ENCODE measurements at places on chromosomes 5 and 9.

DNA sequence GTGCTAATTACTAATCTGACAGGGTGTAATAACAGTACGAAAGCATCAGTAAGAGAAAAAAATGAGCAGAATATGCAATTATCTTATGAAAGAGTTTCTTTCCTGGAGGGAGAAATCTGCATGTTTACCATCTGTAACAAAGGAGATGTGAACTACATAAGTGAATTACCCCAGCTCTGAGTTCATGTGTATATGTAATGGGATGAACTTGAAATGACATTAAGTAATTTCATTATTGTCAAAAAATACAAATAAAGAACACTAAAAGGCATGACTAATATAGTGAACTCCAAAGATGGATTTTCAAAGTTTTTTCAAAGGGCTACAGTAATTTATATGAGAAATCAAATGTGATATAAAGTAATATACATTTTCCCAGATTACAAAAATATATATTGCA, 944.0 kb downstream of the MAT2B start:
- no peak for DNase-seq

DNA sequence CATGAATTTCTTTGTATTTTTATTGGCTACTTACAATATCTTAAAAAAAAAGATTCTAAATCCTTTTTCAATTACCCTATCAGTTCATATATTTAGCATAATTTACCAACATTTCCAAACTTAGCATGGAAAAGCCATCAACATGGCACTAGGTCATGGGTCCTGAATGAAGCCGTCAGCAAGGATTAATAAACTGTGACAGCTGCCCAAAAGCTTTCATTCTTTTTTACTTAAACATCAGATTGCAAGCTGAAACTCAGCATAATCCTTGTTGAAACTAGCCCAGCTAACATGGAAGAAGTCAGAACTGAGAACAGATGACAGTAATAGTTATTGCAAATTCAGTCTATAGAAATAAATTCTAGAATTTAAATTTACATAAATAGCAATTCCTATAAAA, 209.8 kb downstream of the ADAMTS6 start:
- no peak for DNase-seq

- peak; percentile 23 for DNase-seq
Observed at GRCh38 chr9:121699571-121700164, 48.2 kb downstream of the DAB2IP start.

DNA sequence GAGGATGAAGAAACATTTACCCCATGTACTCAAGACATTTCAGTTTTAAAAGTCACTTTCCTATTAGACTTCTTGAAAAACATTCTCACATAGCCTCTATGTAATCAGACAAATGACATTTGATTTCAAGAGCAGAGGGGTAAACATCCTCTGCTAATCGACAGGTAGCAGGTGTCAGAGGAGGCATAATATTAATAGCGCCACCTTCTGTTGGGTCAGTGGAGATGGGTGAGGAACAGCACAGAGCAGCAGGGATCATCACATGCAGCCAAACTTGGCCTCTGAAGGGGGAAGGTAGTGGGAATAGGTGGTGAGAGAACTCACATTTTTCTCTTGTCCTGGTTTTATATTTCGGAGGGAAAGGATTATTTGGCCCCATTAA, 3.3 kb upstream of the LSM11 start:
- peak; percentile 19 for DNase-seq

- no peak for DNase-seq
Observed at GRCh38 chr9:137620048-137620405, 1.2 kb downstream of the EHMT1 start.

GRCh38 chr5:56229111-56229510, 4.0 kb downstream of the ANKRD55 start:
- DNase-seq, result no peak

GRCh38 chr9:93586290-93587057, 10.1 kb downstream of the PHF2 start:
- no peak for DNase-seq

DNA sequence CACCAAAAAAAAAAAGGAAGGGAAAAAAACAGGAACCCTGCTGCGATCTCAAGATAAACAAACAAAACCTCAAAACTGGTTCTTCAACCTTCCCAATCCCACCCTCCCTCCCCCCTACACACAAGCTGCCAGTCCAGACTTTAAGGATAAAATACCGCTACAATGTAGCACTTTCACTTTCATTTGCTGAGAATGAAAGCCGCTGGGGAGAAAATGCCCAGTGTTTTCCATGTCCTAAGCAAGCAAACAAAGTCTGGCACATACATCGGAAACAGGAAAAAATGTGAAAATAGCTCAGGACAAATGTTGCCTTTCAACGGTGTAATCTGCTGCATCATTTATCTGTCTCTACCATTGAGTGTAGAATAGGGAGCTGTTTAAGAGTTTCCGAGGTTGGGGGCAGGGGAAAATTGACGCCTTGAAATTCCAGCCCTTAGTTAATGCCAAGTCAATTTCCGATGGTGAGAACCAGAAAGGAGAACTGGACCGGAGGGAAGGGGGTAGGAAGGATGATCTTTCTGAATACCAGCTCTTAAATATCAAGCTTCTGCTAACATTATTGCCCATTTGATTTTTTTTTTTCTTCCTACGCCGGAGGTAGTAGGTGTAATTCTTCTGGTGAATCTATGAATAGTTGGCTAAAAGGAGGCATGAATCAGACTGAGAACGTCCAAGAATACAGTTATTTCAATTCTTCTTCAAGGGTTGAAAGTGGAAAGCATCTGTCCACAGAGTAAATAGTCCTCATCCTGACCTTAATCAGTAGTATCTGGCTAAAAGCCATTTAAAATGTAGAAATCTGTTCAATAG, 1.2 kb upstream of the ADAMTS6 start:
- peak; percentile 58 for DNase-seq

- no peak for DNase-seq
Observed at GRCh38 chr5:142222225-142222865, 102.5 kb downstream of the SPRY4 start.

- DNase-seq, result no peak
Observed at GRCh38 chr9:124228516-124228915, 29.2 kb upstream of the NEK6 start.

- DNase-seq, result no peak
Observed at GRCh38 chr5:147113967-147114366, 120.9 kb upstream of the STK32A start.

GRCh38 chr5:176553260-176554085, 4.3 kb downstream of the CDHR2 start:
- no peak for DNase-seq

DNA sequence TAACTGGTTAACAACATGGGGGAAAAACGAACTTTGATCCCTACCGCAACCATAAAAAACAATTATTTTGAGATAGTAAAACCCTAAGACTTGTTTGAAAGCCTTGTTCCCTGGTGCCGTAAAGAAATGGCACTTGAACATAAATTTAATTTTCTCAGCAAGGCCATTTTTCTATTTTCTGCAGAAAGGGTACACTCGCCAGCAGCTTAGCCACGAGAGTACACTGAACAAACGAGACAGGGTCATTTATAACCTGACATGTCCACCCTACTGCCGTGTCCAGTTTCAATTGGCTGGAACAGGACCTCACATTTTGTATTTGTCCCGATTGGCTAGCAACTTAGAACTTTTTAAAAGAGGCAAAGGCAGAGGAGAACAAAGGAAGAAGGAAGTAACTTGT, 26.8 kb downstream of the FBXW11 start:
- no peak for DNase-seq

GRCh38 chr5:109351988-109352864, 57.5 kb downstream of the PJA2 start:
- no peak for DNase-seq

- no peak for DNase-seq
Observed at GRCh38 chr9:113940077-113940476, 64.0 kb downstream of the ZNF618 start.

- no peak for DNase-seq
Observed at GRCh38 chr5:142872795-142873194, 102.6 kb downstream of the ARHGAP26 start.

- DNase-seq, result no peak
Observed at GRCh38 chr5:32960340-32961058, 249.4 kb downstream of the NPR3 start.

- no peak for DNase-seq
Observed at GRCh38 chr5:169906745-169907649, 73.3 kb downstream of the INSYN2B start.

- no peak for DNase-seq
Observed at GRCh38 chr5:17042041-17042440, 106.0 kb upstream of the MYO10 start.

DNA sequence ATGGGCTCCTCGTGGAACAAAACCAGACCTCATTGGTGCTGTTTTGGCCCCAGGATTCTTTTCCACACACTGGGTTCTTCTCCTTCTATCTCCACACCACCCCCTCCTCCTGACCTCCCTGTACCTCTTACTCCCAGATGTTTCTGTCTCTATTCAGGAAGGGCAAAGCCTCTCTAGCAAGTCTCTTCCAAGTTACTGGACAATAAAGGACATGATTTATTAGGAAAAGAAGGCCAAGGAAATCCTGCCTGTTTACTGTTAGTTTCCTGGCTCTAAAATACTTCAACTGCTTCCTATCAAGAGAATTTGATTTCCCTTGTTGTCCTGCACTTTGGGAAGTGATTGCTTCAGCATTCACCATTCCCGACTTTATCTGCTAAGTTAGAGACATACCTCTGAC, 262.0 kb downstream of the SAXO1 start:
- DNase-seq, result no peak

DNA sequence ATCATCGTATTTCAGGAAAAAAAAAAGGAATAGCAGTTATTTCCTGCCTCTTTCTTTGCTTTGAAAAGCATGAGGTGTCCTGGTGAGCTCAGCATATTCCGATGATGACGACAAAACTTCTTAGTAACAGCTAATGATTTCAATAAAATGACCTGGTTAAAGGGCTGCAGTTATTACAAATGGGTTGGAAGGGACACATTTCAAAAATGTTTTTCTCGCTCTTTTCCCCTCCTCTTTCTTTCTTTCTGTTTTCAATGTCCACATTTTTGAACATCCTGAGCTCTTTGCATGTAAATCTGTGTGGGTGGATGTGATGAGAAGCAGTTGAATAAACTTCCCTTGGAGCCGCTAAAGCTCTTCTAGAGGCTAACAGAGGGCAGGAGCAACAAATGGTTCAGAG, 186.8 kb upstream of the SLC27A6 start:
- no peak for DNase-seq

DNA sequence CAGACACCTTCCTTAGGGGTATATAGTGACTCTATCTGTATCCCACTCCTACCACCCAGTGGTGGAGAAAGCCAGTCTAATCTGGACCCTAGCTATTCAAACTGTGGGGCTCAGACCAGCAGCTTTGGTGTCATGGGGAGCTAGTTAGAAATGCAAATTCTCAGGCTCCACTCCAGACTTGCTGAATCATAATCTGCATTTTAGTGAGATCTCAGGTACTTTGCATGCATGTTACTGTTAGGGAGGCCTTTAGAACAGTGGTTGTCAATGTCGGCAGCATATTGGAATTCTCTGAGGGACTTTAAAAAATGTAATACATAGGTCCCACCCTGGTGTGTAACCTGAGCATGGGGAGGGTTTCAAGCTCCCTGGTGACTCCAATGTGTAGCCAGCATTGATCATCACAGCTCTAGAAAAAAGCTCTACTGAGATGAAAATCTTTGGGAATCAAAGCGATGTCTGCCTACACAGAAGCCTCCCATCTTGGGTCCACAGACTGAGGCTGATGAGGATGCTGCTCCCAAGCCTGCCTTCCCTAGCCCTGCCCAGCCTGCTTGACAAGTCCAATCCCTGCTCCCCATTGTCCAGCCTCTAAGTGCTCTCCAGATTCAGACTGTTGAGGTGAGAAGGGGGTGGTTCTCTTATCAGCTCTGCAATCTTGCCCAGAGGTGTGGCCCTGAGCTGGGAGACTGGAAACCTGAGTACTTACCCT, 11.9 kb upstream of the GM2A start:
- DNase-seq, result no peak

GRCh38 chr9:94867281-94867841, 140.9 kb downstream of the AOPEP start:
- no peak for DNase-seq

- no peak for DNase-seq
Observed at GRCh38 chr5:6723122-6723815, 10.0 kb downstream of the TENT4A start.

DNA sequence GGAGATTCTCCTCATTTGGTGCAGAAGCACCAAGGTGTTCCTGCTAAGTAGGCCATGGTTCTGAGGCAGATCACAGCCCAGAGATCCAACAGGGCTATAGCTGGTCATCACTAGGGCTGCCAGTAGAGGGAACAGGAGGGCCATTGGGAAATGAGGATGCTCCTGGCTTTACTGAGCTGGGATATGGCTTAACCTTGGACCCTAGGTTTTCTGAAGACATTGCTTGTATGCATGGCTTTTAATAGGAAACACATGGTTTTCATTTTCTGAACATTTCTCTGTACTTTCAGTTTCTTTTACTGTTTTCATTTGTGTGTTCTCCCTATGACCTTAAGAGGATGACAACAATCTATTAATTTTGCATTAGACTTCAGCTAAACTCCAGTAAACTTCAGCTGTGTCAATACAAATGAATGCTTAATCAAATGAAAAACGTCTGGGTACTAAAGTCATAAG, at the start of gene IFNW1:
Gene IFNW1 (minus strand): TSS at position 406 of the 456 bp plus-strand sequence. CDS start 262 bp downstream, at position 144.
- no peak for DNase-seq

DNA sequence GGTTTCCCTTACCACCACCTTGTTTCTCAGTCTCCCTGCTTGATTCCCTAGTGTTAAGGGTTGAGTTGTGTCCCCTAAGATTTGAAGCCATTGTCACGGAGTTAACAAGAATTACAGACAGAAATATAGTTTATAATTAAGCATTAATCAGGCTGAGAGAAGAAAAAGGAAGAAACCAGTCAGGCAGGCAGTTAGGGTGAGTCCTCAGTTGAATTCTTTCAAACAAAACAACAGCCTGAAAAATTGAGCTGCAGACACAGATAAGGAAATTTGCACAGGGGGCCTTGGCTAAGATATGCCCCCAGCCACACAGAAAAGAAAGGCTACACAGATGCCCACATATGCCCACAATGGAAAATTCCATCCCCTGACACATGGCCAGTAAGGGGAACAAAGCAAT, 111.7 kb upstream of the RAI14 start:
- DNase-seq, result no peak

DNA sequence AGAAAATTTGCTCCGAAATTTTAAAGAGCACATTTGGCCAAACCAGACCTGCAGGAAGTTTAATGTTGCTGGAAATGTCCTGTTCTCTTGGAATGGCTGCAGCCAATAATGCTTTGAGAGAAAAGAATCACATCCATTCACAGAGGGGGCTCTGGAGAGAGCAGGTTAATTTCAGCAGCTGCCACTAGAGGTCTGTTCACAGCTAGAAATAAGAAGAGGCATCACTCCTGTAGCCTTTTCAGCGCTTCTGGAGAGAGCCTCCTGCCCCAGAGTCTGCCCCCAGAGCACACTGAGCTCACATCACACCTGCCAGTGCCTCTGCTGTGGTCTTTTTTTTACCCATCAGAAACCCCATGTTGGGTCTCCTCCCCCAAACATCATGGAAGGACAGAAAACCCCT, 124.8 kb upstream of the RAD23B start:
- no peak for DNase-seq

DNA sequence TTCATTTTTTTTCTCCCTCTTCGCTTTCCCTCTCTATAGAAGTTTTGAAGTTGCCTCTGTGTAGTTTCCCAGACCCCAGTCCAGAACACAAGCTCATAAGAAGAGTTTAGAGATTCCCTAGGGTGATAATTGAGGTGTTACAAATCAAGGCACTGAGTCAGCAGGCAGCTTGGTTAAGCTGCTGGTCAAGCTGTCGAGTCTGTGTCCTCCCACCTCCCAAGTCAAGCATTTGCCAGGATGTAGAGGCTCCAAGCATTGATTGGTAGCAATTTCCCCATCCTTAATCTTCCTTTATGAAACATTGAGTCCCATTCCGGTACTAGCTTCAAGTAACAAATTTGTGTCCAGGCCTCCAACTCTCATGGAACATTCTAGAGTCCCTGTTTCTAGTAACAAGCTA, 47.5 kb upstream of the SLC1A1 start:
- no peak for DNase-seq
